ENCODE measurements at places on chromosomes 13 and 19. TPM values are rescaled to one million over a fixed set of nuclear protein-coding genes. Genes with fewer than 3 reads are reported as not detected.

The ZNF418 gene
- total RNA-seq: 13.4 TPM

The KIR3DL2 gene
- not detected for total RNA-seq

DNA sequence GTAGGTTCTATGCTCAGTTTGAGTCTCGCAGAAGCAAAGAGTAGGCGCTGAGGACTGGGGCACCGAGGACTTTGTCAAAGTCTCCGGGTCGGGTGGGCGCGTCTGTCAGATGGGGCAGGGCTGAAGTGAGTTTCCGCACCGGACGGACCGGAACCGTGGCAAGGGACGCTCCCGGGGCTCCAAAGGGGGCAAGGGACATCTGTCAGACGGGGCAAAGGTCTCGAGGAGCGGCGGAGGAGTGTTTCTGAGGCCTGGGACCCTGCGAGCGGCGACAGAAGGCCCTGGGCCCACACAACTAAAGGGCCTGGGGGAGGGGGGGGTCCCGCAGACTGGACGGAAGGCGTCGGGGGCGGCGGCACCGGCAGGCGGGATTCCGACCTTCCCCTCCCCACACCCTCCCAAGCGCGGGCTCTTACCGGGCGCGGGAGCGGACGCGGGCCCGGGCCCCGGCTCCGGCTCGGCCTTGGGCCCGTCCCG, 13.3 kb upstream of the AKAP8L start:
- DNase-seq: peak; percentile 41

GRCh38 chr13:90979059-90979458, 368.4 kb upstream of the MIR17HG start:
- DNase-seq: no peak

GRCh38 chr19:32865326-32865725, 4.2 kb downstream of the SLC7A9 start:
- DNase-seq: no peak

- no peak for DNase-seq
Measured at GRCh38 chr13:70616847-70617246, 508.6 kb upstream of the KLHL1 start.

DNA sequence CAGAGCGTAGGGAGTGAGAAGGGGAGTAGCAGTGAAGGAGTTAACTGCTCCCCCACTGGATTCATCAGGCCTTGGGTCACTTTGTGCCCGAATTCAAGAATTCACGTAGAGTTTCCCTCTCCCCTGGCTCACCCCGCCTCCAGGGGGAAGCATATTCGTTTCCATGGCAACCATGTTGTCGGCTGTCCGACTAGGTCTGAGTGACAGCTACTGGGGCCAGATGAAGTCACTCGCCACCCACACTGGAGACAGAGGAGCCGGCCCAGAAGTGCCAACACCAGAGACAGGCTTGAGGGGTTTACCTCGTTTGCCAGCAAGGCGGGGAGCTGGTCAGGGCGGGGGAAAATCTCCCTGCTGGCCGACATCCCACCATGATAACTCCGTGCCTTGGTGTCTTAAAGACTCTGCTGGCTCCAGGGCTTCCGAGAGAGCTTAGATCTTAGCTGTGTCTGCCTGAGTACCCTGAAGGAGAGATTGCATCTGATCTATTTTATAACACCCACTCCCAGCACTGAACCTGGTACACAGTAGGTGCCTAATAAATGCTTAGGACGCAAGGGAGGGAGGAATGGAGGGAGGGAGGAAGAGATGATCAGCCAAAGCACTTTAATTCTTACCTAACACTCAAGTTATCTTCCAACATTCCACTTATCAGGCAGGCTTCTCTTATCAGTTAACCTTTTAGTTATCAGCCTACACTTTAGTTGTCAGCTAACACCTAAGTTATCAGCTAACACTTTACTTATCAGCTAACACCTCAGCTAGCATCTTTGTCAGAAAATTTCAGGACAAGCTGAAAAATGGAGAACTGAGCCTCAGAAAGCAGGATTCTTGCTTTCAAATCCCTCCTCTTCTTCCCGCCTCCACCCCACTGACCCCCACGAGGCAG, 57.2 kb upstream of the ZNRF4 start:
- peak; percentile 94 for DNase-seq

DNA sequence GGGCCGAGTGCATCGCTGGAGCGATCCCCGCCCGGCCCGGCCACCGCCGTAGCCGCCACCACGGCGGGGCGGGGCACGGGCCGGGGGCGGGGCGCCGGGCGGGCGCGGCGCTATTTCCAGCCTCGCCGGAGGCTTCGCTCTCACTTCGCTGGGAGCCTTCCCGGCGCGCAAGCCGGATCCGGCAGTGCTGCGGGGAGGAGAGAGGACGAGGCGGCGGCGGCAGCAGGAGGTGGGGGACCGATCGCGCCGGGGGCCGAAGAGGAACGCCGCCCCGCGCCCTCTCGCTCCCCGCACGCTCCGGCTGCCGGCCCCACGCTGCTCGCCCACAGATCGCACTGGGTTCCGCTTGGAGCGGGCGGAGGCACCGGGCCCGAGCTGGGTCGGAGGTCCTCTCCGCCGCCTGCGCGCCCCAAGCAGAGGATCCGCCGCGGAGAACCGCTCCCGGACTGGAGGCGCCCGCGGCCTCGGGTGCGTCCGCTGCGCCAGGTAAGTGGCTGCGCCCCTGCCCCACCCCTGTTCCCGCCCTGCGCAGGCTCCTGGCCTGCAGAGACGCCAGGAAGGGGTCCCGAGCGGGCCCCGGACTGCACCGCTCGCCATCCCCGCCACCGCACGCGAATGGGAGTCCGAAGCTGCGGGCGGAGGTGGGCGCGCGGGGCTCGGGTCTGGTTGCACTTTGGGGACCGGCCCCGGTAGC, at the start of gene CHST8:
Gene CHST8, plus strand, starts transcription at position 143 of the 694 bp plus-strand sequence. CDS start 67,309 bp downstream, outside the sequence.
- DNase-seq: peak; percentile 82

The UHRF1 gene
- 45.7 TPM for total RNA-seq

- DNase-seq: peak; percentile 2
Measured at GRCh38 chr19:57389194-57389729, 392 bp upstream of the ZNF548 start.

DNA sequence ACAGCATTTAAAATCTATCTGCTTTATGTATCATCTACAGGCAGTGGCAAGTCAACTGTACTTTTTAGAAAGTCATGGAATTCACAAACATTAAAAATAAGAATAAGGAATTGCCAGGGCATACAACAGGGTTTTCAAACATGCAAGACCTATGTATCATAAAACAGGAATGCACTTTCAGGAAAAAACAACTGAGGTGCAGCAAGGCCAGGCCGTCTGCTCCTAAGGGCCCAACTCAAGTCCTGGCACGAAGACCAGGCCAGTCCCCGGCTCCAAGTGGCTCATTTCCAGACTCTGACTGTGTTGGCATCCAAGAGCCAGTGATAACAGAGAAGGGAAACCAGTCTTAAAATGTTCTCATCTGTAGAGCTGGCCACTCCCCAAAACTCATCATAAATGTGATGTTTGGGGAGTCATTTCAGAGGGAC, 7.1 kb downstream of the RFX2 start:
- DNase-seq: no peak

The KIR2DL3 gene
- total RNA-seq: not detected

GRCh38 chr13:34410678-34411077, 531.4 kb upstream of the NBEA start:
- no peak for DNase-seq

- DNase-seq: peak; percentile 81
Measured at GRCh38 chr13:51844862-51845573, at the start of gene TMEM272. TMEM272 (minus strand) TSS chr13:51845177; CDS start chr13:51838530, 6,647 bp downstream.

GRCh38 chr13:30107521-30108136, 199.7 kb downstream of the KATNAL1 start:
- DNase-seq: no peak

GRCh38 chr19:46423188-46423587, 5.5 kb downstream of the PNMA8C start:
- DNase-seq: no peak

- DNase-seq: no peak
Measured at GRCh38 chr19:7602240-7602934, 6.7 kb downstream of the CAMSAP3 start.

- DNase-seq: no peak
Measured at GRCh38 chr13:43251961-43252360, 228.6 kb downstream of the DNAJC15 start.

The CASP14 gene
- total RNA-seq: not detected

- no peak for DNase-seq
Measured at GRCh38 chr19:1416014-1416841, 8.8 kb downstream of the DAZAP1 start.

The CEACAM7 gene
- 0.24 TPM for total RNA-seq

GRCh38 chr13:94462670-94463069, 16.8 kb downstream of the DCT start:
- DNase-seq: no peak

The RASAL3 gene
- 1.9 TPM for total RNA-seq

GRCh38 chr13:101520672-101521071, 68.2 kb downstream of the ITGBL1 start:
- no peak for DNase-seq

The SYNGR4 gene
- not detected for total RNA-seq

DNA sequence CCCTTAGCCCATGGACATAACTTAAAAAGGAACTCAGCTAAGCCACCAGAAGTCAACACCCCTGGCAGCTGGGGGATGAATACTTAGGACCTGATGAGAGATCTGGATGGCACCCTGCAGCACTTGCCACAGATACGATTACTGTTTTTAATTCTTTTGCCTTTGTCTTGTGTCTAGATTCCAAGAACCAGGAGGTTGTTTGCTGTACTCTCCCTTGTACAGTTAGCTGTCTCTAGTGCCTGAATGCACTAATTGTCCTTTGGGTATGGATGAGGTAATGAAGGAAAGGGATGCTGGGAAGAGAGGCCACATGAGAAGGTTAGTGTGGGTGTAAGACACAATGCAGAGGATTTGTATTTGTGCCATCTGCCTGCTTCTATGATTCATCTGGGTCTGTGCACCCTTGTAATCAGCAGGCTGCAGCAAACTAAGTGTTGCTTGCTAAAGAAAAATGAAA, 385.8 kb downstream of the KCNRG start:
- DNase-seq: no peak

DNA sequence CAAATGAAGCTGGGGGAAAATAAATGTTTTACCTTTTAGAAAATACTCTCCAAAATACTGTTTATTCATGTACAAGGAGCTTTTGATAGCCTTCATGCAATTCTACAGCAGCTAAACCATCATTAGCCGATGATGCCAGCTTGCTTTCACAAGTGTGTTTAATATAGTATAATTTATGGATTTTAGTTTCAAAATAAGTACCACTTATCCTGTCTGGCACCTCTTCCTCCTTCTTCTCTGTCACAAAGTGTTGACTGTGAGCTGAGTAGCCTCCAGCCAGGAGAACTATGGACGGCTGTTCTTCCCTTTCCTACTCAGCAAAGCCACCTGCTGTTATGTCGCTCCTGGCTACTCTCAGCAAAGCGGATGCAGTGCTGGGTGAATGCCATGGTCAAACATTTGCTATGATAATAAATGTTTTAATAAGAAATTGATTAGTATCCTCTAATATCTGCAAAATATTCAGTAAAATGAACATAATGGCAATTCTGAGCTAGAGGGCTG, 238.2 kb downstream of the LIG4 start:
- no peak for DNase-seq

GRCh38 chr13:100506154-100506553, 82.4 kb downstream of the GGACT start:
- no peak for DNase-seq

DNA sequence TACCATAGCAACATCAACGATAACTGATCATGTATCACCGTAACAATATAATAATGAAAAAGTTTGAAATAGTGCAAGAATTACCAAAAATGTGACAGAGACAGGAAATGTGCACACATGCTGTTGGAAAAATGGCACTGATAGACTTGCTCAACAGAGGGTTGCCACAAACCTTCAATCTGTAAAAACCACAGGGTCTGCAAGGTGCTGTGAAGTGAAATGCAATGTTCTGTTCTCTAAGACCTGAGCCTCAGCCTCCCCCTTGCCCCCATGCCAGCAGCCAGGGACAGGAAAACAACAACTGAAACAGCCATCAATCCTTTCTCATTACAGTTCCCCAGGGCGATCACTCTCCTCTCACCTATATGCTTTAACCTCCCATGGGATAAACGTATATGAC, 88.4 kb downstream of the USP12 start:
- DNase-seq: no peak

DNA sequence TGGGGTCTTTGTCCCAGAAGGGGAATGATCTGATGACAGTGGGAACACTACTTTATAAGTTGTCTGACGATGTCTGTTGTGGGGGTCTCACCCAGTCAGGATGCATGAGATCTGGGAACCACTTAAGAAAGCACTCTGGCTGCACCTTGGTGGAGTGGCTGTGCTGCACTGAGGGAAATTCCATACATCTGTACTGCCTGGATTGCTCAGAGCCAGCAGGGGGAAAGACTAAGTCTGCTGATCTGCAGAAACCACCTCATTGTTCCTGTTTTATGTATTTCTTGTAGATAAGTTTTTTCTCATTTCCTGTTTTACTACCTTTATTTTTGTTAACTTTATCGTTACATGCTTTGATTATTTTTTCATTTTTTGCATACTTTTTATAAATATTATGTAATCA, 27.3 kb downstream of the ZNF430 start:
- DNase-seq: no peak

The ZNF865 gene
- 12.1 TPM for total RNA-seq

The SPRY2 gene
- total RNA-seq: 47.3 TPM

DNA sequence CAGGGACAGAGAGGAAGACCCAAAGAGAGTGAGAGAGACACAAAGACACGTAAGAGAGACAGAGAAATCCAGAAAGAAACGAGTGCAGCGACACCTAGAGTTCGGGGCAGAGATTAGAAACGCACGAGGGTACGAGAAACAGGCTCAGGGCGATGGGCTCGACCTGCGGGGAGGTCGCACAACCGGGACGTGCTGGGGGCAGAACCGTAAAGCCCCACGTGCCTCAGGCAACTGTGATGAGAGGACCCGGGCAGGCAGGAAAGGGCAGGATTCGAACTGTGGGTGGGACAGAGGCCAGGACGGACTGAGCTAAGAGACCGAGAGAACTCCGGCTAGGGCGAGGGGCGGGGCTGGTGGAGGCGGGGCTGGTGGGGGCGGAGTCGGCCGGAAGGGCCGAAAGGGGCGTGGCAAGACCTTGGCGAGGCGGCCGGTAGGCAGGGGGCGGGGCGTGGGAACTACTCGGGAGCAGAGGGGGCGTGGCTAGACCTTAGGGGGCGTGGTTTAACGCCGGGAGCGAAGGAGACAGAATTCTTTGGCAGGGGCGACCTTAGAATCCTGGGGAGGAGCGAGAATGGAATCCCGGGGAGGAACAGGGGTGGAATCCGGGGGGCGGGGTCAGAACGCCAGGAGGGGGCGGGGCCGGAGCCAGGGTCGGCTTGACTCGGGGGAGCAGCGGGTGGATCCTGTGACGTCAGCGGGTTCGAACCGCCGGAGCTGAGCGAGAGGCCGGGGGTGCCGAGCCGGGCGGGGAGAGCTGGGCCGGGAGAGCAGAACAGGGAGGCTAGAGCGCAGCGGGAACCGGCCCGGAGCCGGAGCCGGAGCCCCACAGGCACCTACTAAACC, at the start of gene NECTIN2:
Gene NECTIN2, plus strand, starts transcription at position 686 of the 843 bp plus-strand sequence. CDS start 229 bp downstream, outside the sequence.
- DNase-seq: peak; percentile 99

DNA sequence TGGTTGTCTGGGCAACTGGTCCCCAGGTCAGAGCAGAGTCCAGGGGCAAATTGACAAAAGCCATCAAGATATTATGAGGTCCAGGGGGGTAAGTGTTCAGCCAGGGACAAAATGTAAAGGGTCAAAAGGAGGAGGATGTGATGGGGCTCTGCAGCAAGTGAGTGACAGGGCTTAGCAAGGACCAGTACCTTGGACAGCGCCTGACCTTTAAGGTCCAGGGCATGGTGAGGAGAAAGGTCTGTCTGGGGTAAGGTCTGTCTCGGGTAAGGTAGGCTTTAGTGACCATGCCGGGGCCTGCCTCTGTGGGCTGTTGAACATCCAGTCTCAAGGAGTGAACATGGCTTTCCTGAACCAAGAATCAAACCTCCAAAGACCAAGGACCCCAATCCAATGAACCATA, 6.3 kb upstream of the ZNF358 start:
- peak; percentile 80 for DNase-seq

Measured in GM23338 (cell line).